ENCODE measurements at places on chromosomes 1 and 21. TPM values are rescaled to one million over a fixed set of nuclear protein-coding genes. Genes with fewer than 3 reads are reported as not detected.

The ANKRD65 gene
- total RNA-seq: 6.9 TPM

The DMBX1 gene
- total RNA-seq: not detected

The AGT gene
- total RNA-seq: 17.0 TPM

The KCNJ6 gene
- total RNA-seq: 0.47 TPM

The DIO1 gene
- total RNA-seq: 8.6 TPM

The OR10K1 gene
- not detected for total RNA-seq

The RHD gene
- 3.8 TPM for total RNA-seq

The VAMP4 gene
- 12.3 TPM for total RNA-seq

The CASZ1 gene
- total RNA-seq: 33.7 TPM

The CD160 gene
- total RNA-seq: 0.18 TPM

The HPCAL4 gene
- total RNA-seq: 1.2 TPM

The USF1 gene
- total RNA-seq: 63.2 TPM

The TNFSF4 gene
- 1.8 TPM for total RNA-seq

The CHIT1 gene
- 1.3 TPM for total RNA-seq

The ADORA3 gene
- 0.88 TPM for total RNA-seq

The MPL gene
- 0.58 TPM for total RNA-seq

The GDAP2 gene
- 28.3 TPM for total RNA-seq

The CELA3A gene
- total RNA-seq: 0.23 TPM

The DMRTB1 gene
- total RNA-seq: not detected

The PCP4L1 gene
- total RNA-seq: 1.3 TPM

The TFAP2E gene
- total RNA-seq: 0.82 TPM

The NTNG1 gene
- total RNA-seq: 14.3 TPM

The IKBKE gene
- 5.7 TPM for total RNA-seq

The PLA2G2E gene
- total RNA-seq: not detected

The PTPRU gene
- 35.8 TPM for total RNA-seq

The RAVER2 gene
- total RNA-seq: 19.9 TPM

The ORC1 gene
- 4.0 TPM for total RNA-seq

The HES5 gene
- total RNA-seq: 4.1 TPM

The DMRTA2 gene
- total RNA-seq: not detected

The DNM3 gene
- 7.6 TPM for total RNA-seq

The SLC22A15 gene
- total RNA-seq: 8.5 TPM

The AGBL4 gene
- total RNA-seq: 3.3 TPM

The LRRIQ3 gene
- total RNA-seq: 2.6 TPM

The LRRC38 gene
- 7.4 TPM for total RNA-seq

The SAMSN1 gene
- total RNA-seq: 6.2 TPM

The PLEKHM2 gene
- 53.5 TPM for total RNA-seq

The B3GALT2 gene
- total RNA-seq: 8.8 TPM

The SLFNL1 gene
- 1.2 TPM for total RNA-seq

The AMY1B gene
- not detected for total RNA-seq

Measured in metanephros (tissue), 2 donors.